Omental fat pad (tissue), 4 donors: ENCODE measurements at places on chromosomes 13 and 19.

- DNase-seq = no peak
These were observed 73.0 kb upstream of the MAB21L1 start for GRCh38 chr13:35549481-35549880.

GRCh38 chr13:91136806-91137205, 210.7 kb upstream of the MIR17HG start:
- DNase-seq = no peak

GRCh38 chr13:96229356-96229755, 139.4 kb downstream of the HS6ST3 start:
- no peak for DNase-seq

- DNase-seq = no peak
These were observed 14.6 kb downstream of the METTL21C start for GRCh38 chr13:102680133-102680717.
